ENCODE measurements at places on chromosomes 16 and 17.

- DNase-seq = no peak
These were observed 55.4 kb upstream of the ACSF3 start for GRCh38 chr16:89038221-89038721.

DNA sequence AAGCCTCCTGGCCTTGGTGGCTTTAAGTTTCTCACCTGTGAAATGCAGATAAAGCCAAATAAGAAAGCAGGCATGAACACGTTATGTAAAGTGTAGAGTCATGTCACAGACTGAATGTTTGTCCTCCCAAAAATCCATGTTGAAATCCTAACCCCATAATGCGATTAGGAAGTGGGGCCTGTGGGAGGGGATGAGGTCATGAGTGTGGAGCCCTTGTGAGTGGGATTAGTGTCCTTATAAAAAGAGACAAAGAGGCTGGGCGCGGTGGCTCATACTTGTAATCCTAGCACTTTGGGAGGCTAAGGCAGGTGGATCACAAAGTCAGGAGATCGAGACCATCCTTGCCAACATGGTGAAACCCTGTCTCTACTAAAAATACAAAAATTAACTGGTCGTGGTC lies 19.5 kb upstream of the C16orf78 start:
- DNase-seq = no peak

GRCh38 chr17:55144518-55144917 lies 120.2 kb upstream of the HLF start:
- DNase-seq = no peak

DNA sequence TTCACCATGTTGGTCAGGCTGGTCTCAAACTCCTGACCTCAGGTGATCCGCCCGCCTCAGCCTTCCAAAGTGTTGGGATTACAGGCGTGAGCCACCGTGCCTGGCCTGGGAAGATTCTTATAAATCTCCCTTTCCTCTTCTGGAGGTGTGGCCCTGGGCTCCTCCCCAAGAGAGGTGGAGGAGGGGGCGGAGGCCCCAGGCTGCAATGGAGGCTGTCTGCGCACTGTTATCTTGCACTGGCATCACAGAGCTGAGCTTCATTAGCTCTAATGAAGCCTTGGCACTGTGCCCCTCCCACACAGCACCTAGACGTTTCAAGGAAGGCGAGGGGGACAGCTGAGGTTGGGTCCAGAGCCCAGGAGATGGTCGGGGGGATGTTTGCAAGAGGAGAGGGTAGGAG lies 7.5 kb downstream of the ARHGAP23 start:
- DNase-seq = no peak

DNA sequence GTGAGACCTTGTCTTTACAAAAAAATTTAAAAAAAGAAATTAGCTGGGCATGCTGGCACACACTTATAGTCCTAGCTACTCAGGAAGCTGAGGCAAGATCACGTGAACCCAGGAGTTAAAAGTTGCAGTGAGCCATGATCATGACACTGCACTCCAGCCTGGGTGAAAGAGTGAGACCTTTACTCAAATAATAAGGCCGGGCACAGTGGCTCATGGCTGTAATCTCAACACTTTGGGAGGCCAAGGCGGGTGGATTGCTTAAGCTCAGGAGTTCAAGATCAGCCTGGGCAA lies 11.5 kb upstream of the RIPOR1 start:
- no peak for DNase-seq

DNA sequence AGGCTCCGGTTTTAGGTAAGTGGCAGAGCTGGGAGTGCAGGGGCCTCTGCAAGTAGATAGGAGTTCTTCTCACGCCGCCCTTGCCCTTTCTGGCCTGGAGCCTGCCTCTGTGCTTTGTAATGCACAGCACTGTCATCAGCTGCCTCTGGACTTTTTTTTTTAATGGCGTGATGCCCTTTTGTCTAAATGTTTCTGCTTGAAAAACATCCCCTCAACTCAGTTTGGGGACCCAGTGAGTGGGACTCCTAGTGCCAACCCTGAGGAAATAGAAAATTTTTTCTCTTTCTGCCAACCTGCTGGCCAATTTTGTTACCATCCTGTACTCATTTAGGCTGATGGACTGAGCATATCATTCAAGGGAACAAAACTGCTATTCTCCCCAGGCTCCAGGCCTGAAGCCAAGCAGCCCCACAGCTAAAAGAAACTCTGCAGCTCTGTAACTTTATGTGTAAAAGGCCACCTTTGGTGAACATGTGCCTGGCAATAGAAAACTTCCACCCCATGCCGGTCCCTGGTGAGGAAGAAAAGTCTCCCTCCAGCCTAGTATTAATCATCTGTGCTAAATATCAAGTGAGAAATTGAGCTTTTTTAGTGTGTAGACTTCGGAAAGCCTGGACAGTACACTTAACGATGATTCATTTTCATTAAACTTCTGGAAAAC lies 22.5 kb downstream of the SLC6A2 start:
- peak; percentile 38 for DNase-seq

- DNase-seq = peak; percentile 92
These were observed 18.8 kb downstream of the SIAH1 start for GRCh38 chr16:48366165-48367093.

GRCh38 chr17:330993-331701 lies 21.5 kb downstream of the RPH3AL start:
- DNase-seq = no peak

GRCh38 chr16:19717314-19717713 lies 713 bp downstream of the KNOP1 start:
- peak; percentile 13 for DNase-seq

- no peak for DNase-seq
These were observed 6.9 kb upstream of the GJD3 start for GRCh38 chr17:40371261-40371929.

DNA sequence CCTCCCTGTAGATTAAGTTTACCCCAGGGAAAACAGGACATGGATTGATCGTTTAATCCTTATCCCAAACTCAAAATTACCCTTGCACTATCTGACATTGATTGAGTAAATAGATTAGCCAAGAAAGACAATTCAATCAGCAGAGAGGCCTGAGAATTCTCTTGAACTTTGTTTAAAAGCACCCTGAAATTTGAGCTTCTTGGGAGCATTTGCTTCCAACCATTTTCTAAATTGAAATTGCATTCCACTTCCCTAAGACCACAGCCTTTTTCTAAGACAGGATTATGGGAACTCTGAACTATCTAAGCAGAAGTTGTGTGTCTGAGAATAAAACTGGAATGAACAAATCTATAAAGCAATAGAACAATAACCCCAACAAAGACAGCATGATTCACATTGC lies 76.6 kb upstream of the TNRC6A start:
- DNase-seq = no peak

DNA sequence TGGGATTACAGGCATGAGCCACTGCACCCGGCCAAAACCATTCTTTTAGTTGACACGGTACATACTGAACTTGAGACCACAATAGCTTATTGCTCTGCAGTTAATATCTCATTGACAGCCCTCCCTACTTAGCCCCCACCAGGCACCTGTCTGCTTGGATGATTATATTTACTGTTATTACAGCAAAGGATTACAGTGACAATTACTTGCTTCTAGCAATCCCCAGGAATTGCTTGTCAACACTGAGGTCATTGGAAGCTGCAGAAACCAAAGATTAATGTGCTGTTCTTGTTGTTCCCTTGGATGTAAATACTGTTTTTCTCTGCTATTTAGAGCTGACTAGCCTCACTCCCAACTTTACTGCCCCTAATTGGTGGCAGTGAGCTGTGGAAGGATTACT lies 211.2 kb downstream of the LGALS9B start:
- no peak for DNase-seq

- peak; percentile 29 for DNase-seq
These were observed 33.4 kb upstream of the TBX2 start for GRCh38 chr17:61366076-61366714.

DNA sequence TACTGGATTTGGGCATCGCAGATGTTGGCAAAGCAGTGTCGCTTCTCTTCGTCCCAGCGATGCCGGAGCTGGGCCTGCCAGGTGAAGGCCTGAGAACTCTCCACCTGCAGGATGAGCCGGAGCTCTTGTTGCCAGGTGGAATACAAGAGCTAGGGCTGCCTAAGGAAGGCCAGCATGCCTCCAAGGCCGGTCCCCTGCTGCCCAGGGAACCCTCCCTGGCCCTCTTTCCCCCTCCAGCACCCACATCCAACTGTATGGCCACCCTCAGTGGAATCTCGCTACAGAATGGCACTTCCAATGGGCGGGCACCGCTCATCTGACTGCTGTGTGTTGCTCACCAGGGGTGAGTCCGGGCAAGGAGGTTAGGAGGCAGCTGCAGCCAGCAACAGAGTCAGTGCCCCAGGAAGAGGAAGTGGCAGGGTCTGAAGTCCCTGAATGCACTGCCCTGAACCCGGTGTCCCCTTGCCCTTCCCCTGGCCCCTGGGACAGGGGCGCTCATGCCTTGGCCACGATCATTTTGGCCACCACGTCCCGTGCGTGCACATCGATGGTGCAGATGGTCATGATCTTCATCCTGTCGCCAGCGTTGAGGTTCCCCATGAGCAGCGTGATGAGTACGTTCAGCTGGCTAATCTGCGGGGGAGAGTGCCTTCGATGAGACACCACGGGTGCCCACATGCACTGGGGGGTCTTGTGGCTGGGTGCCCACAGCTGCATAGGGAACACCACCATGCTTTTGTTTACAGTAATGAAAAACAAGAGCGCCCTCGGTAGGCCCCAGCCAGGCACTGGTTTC lies 75.8 kb downstream of the DNAH17 start:
- DNase-seq = no peak

GRCh38 chr17:81397314-81398175 lies 2.3 kb downstream of the BAHCC1 start:
- DNase-seq = peak; percentile 67
